ENCODE measurements at places on chromosomes 12 and 14.

DNA sequence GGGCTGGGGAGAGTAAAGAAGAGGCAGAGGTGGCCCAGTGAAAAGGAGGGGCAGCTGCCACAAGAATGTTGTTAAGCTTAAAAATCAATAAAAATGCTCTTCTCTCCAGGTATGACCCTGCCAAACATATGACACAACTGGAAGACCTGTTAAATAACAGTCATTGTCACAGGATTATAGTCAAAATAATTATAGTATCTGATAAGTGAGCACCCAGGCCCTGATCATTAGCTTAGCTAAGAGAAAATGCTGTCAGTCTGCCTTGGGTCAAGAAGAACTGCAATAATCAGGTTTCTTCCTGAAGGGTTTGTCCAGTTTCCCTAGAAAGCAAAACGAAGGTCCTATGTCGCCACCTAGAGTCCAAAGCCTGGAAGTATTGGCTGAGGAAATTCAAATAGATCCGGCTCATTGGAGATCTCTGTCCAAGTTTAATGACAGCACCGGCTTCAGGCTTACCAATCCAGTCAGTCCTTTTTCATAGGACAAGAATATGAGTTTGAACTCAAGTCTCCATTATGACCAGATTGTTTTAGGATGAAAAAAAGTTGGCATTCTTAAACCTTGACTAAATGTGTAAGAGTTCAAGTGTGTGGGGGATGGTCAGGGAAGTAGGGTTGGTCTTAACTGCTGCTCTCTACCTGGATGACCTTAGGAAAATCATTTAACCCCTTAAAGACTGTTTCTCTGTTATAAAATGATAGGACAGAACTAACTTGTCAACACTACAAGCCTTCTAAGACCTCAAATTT, 22.5 kb upstream of the NKX2-8 start:
- DNase-seq = no peak

GRCh38 chr12:113145720-113146551, 3.6 kb upstream of the CFAP73 start:
- no peak for DNase-seq

GRCh38 chr14:35113308-35113950, 8.4 kb downstream of the PPP2R3C start:
- DNase-seq = no peak

GRCh38 chr14:94559638-94560290, 1.5 kb upstream of the SERPINA4 start:
- no peak for DNase-seq

DNA sequence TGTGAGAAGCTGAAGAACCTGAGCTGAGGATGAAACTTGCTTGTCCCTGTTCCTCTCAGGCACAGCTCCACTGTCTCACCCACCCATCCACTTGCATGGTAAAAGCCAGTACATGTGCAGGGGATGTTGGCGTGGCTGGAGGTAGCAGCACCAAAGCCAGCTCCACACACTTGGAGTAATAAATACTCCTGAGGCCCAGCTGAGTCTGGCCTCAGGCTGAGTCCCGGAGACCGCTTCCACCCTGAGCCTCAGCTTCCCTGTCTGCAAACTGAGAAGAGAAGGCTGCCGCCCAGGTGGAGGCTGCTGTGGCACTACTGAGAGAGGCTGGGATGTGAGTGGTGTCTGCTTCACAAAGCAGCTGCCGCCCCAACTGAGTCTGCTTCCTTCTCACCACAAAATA, 19.2 kb downstream of the CHGA start:
- DNase-seq = no peak

DNA sequence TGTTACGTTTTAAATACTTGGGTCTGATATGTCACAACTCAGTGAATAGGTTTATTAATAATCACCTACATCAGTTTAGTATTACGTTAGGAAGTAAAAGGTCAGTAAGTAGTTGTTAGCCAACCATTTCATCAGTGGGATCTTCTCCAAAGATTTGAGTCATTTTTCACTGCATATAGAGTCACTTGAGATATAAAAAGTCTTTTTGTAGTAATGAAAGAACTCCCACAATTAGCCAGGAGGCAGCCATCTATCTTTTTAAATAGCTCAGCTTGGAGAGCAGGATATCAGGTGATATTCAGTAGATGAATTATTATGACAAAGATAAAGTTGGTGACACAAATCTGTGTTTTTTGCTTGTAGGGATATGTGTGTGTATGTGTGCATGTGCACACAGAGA, 309.3 kb downstream of the PDZRN4 start:
- DNase-seq = no peak

GRCh38 chr12:6921996-6922946, 5.5 kb upstream of the ATN1 start:
- DNase-seq = no peak

GRCh38 chr14:86072116-86072894, 542.4 kb downstream of the FLRT2 start:
- DNase-seq = no peak

DNA sequence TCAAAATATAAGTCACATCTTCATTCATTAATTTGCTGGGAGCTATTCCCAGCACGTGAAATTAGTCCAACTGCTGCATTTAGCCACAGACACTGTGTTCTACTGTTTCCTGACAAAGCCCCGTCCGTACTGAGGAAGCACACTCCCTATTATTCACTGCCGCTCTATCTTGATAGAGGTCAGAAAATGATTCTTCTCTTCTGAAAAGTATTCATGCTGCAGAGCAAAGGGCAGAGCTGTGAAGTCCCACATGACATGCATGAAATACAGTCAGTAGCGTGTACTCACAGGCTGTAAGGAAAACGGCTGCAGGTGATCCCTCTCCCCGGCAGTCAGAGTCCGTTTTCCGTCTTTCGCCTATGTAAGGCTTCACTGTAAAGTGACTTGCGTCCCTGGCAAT, 302.5 kb upstream of the FKBP4 start:
- DNase-seq = no peak

- DNase-seq = no peak
Measured at GRCh38 chr12:13463189-13463588, 266.7 kb downstream of the EMP1 start.

DNA sequence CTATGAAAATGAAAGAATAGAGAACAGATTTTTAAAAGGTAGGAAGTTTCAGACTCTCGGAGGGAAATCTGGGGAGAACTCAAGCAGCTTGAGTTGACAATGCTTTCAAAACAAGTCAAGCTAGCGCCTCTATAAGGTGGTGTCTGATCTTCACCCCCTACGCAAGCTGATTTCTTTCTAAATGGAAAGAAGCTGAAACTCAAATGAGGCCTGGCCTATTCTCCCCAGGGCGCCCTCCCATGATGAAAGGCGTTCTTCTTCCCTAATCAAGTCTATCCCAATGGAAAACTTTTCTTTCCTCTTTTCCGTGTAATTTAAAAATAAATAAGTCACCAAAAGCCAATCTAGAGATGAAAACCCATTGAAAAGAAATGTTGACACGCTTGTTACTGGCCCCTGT, 20.6 kb downstream of the PTHLH start:
- DNase-seq = no peak

DNA sequence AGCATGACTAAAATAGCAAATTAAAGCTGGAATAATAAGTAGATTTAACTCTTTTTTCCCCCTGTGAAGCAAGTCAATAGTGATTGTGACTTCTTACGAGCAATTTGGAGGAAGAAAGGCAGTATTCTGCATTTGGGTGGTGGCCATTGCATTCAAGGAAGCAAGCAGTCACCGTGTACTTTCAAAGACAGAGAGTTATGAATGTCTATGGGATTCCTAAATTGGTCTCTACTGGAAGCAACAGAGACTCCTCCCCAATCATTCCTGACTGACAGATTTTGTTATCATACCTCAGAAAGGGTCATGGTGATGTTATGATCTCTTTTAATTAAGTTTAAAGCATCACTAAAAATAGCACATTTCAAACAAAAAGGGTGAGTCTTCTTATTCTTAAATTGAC, 287.2 kb upstream of the KITLG start:
- DNase-seq = no peak

- no peak for DNase-seq
Measured at GRCh38 chr12:6205144-6205539, 4.9 kb downstream of the CD9 start.

- DNase-seq = no peak
Measured at GRCh38 chr14:66979101-66979974, 209.9 kb upstream of the GARIN2 start.

DNA sequence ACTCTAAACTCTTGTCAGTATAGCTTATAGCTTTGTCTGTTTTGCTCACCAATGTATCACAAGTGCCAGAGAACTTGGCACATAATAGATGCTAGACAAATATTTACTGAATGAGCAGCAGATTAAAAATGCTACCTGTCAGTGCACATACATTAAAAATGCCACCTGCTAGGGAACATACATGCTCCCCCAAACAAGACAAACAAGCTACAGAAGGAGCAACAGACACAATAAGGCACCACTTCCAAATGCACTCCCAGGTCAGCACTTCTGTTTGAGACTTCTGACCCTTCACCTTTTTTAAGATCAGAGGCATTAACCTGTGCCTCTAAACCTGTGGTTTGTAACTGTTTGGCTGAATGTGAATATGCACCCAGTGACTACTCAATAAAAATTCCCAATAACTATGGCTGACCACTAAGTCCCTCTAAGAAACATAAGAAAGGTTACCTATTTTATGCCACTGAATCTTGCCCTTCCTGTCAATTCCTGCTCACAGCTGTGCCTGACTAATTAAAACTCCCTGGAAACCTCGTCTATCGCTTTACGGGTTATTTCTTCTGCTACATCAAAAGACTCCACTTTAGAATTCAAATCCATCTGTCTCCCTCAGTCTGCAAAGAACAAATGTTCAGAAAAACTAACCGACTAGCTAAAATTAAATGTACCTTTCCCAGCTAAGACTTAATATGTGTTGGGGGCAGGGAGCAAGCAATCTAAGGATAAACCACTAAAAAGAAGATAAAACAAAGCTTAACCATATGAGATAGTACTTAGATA, 41.0 kb downstream of the HECTD4 start:
- no peak for DNase-seq

GRCh38 chr12:9793779-9794395, 33.2 kb upstream of the CD69 start:
- no peak for DNase-seq

DNA sequence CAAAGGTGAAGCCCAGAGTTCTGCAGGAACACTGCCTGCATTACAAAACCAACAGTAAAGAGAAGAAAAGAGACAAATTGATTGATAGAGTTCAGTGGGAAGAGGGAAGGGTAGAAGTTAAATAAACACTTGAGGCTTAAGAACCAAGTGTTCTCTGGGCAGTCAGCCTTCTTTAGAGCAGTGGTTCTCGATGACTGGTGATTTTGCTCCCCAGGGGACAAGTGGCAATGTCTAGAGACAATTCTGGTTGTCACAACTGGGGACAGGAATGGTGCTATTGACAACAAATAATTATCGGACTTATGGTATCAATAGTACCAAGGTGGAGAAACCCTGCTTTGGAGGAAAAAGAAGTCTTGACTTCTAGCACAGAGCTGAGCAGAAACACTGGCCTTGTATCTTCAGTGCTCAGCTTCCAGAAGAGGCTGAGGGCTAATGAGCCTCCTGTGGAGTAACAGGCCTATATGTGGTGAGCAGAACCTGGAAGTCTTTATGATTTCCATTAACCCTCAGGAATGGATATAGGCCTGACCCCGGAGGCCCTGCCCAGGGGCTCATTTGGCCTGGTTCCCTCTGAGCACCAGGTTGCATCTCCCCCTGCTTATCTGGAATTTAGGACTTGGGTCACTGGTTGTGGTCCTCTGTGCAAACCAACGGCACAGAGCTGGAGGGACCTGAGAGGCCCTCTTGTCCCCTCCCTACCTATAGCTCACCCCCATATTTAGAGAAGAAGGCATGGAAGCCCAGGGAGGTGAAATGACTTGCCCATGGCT, 204.6 kb upstream of the PWP1 start:
- no peak for DNase-seq

DNA sequence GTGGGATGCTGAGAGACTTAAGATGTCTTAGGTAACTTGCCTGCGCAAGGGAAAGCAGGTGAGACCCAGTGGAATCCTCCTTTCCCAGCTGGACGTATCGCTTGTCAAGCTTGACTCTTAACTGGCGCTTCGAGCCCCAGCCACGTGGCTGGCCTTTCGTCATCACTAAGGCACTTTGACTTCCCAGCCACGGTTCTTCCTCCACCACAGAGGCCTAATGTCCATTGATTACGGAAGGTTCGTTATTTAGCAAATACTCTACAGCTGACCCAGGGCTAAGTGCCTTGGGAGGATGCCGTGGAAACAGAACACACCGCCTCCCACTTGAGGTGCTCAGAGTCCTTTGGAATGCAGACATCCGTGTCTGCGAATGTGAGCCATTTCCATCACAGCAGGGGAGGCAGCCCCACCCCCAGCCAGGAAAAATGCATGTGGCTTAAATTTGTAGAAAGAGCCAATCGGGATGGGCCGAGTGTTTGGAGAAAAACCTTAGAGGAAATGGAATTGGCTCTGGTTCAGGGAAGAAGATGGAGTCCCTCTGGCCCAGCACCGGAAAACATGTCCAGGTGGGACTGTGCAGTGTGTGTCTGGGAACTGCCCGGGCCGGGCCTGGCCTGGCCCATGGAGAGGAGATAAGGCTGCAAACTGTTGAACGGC, 115.7 kb downstream of the PLXNC1 start:
- DNase-seq = no peak

- DNase-seq = no peak
Measured at GRCh38 chr14:67757175-67757574, 55.5 kb downstream of the RDH12 start.

GRCh38 chr12:91744597-91744996, 401.0 kb downstream of the BTG1 start:
- no peak for DNase-seq

- DNase-seq = peak; percentile 27
Measured at GRCh38 chr12:10140001-10140400, 10.0 kb upstream of the CLEC7A start.

- DNase-seq = no peak
Measured at GRCh38 chr14:74504412-74504811, 10.8 kb downstream of the ISCA2 start.

DNA sequence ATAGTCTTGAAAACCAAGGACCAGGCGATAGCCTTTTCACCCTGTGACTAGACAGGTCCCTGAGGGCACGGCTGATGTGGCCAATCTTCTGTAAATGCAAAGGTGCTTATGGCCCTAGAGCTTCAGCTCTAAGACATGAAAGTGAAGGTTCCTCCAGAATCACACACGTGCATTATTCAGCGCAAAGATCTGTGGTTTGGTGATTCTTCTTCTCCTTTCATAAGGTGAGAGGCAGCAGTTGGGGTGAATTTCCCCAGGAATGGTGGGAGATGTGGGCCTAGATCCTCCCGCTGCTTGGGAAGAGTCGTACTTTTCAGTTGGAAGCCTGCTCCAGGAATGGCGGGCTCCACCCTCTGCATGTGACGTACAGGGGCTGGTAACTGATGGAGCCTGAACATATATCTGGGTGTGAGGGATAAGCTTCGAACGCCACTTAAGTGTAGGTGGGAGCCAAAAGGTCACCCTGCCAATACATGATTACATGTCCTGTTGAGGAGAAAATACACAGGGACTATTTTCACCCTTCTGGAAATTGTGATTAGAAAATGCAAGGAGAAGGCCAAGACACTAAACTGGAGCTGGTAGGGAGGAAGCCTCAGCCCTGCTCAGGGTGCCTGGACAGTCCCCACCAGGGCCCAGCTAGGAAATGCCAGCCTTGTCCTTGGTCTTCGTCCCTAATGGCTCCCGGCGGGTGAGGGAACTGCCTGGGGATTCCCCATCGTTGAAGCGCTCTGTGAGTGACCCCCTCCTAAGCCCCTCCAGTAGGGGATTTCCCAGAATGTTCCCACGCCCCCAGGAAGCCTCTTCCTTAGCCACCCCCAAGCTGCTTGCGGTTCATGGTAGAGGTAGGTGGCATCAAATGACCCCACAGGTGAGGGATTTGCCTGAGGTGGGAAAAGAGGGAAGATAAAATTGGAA, 17.6 kb downstream of the BATF start:
- DNase-seq = no peak
